NCI-H187 (cell line): ENCODE measurements at places on chromosomes 2 and 18.
A peak's percentile ranks its signal among the peaks of the same experiment; 100 is the strongest.

DNA sequence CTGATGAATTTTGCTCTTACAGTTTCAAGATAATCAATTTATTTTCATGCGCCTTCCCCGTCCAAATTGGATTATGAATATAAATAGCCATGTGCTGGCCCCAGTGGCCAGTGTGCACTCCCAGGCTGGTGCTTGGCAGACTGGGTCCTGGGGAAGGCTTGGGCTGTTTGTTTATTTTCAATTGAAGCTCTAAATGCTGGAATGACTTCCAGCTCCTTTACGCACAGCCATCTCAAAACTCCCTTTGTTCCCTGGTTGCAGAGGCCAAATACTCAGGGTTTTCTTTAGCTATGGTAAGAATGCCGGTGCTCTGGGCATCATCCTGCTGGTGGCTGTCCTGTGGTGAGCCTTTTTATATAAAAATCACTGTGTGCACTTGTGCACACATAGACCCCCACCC lies 131.5 kb downstream of the PRKCE start:
- DNase-seq: no peak

DNA sequence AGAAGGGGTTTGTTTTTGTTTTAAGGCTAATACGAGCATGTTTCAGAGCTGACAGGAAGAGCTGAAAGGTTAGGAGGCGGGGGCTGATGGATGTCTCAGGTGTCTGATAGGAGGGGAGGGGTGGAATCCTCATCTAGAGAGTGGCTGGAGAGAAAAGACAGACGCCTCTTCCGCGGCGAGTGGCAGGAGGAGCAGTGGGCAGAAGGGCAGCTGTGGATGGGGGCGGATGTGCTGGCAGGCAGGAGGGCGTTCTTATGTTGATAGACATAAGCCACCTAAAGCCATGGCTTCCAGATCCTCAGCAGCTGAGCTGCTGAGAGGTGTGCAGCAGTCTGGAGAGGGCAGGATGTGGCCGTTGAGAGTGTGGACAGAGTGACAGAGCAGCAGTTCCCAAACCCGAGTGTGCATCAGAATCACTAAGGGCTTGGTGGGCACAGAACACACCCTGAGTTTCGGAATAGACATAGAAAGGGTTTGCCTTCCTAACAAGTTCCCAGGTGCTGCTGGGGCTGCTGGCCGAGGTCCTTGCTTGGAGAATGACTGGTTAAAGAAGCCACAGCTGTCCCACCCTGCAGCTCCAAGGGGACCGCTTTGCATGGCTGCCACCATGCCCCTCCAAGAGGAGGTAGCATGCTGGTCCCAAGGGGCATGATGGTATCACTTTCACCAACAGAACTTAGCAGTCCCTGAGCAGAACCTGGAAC lies 3.0 kb upstream of the ITM2C start:
- peak; percentile 39 for DNase-seq

- no peak for DNase-seq
Measured at GRCh38 chr2:1670636-1671035, 73.7 kb downstream of the PXDN start.

DNA sequence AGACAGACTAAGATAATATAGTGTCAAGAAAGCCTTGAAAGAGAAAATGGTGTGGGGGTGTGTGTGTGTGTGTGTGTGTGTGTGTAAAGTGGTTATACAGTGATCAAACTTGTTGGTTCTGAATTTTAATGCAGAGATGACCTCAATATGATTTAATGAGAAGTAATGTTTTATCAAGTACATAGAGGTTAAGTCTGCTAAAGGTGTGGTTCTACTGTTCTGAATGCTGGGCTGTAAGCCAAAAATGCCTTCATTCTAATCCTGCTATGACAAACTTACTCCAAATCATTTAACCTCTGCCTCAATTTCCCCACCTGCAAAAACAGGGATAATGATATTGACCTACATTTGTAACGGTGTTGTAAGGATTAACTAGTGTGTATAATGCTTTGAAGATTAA lies 87.9 kb downstream of the WDPCP start:
- no peak for DNase-seq
